ENCODE measurements at places on chromosomes 16 and 17.

- no peak for DNase-seq
These were observed 26.3 kb upstream of the SLC38A8 start for GRCh38 chr16:84068783-84069462.

- DNase-seq, result no peak
These were observed 1.1 kb downstream of the SGF29 start for GRCh38 chr16:28554634-28555423.

DNA sequence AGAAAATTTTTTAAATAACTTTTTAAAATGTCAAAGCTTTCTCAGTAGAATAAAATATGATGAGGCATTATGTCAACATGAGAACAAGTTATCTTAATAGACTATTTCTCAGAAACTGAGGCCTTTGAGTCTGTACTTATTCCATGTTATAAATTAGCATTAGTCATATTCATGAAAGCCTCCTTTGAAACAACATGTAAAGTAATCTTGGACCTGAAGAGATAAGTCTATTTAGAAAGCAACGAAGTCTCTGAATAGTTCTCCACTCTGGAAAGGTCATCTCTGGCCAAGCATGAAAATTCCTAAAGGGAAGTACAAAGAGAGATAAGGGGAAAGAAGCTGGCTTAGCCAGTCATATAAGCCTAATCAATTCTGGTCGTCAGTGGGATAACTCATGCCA lies 150.8 kb downstream of the CYB561 start:
- DNase-seq, result no peak

DNA sequence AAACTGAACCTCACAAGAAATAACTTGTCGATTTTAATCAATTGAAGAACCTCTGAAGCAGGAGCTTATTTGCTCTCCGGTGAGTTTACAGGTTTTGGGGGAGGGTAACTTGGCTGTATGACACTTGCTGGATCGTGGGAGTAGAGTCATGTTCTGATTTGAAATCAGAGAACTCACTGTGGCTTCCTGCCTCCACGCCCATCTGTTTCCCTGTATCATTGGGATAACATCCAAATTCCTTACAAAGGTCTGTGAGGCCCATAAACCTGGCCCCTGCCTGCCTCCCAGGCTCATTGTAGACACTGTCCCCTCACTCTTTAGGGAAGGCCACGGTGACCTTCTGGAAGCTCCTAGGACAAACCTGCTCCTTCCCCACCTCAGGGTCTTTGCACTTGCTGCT lies 48.3 kb downstream of the C17orf67 start:
- no peak for DNase-seq

GRCh38 chr16:87931504-87931903 lies 4.8 kb downstream of the CA5A start:
- no peak for DNase-seq

- DNase-seq, result no peak
These were observed 6.7 kb downstream of the KRTAP1-5 start for GRCh38 chr17:41020336-41020735.

DNA sequence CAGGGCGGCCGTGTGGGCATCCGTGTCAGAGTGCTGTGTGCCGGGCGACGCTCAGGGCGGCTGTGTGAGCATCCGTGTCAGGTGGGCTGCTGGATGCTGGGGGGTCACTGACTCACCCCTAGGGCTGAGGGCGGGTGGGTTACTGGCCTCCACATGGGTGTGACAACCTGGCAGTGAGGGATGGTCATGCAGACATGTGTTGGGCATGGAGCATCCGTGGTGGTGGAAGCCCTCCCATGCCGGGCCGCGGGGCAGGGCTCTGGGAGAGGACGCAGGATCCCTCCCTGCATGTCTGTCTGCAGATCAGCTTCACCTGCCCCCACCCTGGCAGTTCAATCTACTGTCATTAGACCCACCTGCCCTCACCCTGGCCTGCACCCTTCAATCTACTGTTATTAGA lies 56.3 kb downstream of the METRNL start:
- DNase-seq, result no peak

- DNase-seq, result no peak
These were observed 33.2 kb downstream of the MAP2K6 start for GRCh38 chr17:69447726-69448125.

DNA sequence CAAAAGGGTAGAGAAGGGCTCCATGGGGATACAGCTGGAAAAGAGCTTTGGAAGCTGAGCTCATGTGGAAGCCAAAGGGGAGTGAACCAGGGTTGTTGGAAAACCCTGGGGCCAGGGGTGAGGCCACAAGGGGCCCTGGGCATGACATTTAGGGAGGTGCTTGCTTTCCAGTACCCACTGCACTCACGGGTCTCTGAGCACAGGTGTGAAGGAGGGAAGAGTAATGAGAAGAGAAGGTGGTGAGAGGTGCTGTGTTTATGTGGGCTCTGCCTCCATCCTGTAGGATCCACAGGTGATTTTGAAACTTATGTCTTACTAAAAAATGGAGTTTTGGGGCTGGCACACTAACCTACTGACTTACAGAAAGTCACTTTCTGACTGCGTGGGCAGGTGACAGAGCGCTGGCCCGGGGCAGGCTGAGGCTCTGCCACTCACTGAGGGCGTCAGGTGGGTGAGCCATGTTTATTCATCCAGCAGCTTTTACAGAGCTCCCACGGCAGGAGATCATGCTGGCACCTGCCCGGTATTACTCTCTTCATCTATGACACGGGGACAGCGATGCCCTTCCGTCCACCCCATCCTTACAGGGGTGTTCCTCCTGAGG lies 18.9 kb downstream of the KSR1 start:
- no peak for DNase-seq
